ENCODE measurements at places on chromosomes 6 and 20.

GRCh38 chr6:108961985-108962384 lies 113.8 kb downstream of the ARMC2 start:
- DNase-seq = no peak

GRCh38 chr6:47478233-47479139 lies 897 bp downstream of the CD2AP start:
- DNase-seq = peak; percentile 39

DNA sequence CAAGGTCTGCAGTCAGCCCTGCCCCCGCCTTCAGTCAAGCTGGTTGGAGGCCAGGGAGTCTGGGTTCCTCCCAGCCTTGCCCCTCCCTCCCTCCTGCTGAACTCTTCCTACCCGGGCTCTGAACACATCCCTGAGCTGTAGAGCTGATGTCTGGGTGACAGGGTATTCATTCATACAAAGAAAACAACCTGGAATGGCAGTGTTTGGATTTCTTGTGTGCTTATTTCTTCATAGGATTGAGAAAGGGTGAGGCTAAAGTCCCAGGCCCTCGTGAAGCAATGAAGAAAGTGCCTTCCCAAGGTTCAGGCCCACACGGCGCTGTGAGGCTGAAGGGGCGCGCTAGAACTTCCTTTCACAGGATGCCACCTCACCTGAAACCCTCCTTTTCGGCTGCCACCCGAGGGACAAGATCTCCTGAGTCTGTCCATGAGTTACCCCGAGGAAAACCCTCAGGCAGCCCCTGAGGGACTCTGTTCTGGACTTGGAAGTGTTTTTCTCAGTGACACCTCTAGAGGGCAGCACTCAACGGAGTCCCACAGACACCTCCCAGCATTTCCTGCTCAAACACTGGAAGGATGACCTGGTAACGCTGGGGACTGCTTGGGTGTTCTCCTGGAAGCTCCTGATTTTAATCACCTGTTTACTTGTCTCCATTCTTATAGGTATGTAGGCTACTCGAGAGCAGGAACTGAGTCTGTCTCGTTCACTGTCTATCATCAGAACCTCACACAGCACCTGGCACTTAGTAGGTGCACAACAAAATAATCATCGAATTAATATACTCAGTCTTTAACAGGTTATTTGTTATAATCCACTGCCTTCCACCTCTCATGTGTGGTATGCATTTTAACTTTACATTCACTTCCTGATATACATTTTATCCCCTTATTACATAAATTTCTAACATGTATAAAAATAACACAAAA lies 11.8 kb upstream of the GSTA1 start:
- no peak for DNase-seq

DNA sequence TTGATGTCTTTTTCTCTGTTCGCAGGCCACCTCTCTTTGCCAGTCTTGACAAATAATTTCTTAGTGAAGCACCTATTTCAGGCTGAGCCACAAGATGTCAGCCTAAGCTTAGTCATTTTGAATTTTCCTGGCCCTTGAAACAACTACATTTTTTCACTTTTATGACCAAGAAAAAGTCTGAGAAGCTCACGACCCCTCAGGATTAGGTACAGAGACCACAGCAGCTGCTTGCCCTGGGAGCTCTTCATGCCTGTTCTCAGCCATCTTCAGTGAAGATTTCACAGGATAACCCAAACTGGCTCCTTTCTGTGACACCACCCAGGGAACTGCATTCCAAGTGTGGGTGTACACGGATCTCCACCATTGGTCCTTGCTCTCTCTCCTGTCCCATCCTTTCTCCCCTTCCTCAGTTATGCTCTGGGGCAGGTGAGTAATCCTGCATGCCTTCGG lies 38.4 kb upstream of the SPTLC3 start:
- peak; percentile 47 for DNase-seq

- DNase-seq = no peak
Observed at GRCh38 chr6:17601386-17601703, 1.2 kb downstream of the FAM8A1 start.

DNA sequence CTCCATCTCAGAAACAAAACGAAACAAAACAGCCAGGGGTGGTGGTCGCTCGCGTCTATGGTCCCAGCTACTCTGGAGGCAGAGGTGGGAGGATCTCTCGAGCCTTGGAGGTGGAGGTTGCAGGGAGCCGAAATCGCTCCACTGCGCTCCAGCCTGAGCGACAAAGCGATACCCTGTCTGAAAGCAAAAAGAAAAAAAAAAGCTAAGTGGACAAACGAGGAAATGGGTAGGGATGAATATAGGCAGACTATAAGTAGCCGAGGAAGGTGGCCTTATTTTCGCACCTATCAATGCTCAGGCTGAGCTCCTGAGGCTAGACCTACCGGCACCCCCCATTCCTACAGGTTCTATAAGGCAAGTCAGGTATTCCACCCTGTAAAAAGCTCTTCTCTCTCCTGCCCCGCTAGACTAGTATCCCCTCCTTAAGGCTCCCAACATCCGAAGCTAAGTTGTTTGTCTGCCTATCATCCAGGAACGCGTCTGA lies 650 bp upstream of the CASP8AP2 start:
- DNase-seq = no peak

Data from muscle of arm (tissue), 14 donors.